ENCODE measurements at places on chromosomes 5 and 9.

DNA sequence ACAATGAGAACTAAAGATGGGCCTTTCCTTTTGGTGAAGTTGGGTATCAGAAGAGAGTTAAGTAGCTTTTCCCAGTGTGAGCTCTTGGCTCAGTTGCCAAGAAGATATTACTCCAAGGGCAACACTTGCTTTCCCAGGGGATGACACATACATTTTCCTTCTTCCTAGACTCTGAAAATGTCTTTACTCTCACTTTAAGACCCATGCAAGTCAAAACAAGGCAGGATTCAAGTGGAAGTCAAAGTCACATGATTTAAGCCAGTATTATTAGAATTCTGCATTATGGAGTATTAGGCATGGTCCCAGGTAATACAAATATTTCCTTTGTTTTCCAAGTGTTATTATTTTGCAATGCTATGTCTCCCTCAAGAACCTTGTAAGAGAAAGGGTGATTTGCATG lies 175.1 kb downstream of the PPP2R2B start:
- peaks cover 1% of the 10 kb centered on the region for H3K4me1 ChIP-seq
- no peak for DNase-seq
- no peak overlapping the region for H3K27ac ChIP-seq
- no peak overlapping the region for H3K4me3 ChIP-seq
- H3K36me3 ChIP-seq: no peaks in the 10 kb centered on the region
- no peaks in the 10 kb centered on the region for H3K27me3 ChIP-seq

DNA sequence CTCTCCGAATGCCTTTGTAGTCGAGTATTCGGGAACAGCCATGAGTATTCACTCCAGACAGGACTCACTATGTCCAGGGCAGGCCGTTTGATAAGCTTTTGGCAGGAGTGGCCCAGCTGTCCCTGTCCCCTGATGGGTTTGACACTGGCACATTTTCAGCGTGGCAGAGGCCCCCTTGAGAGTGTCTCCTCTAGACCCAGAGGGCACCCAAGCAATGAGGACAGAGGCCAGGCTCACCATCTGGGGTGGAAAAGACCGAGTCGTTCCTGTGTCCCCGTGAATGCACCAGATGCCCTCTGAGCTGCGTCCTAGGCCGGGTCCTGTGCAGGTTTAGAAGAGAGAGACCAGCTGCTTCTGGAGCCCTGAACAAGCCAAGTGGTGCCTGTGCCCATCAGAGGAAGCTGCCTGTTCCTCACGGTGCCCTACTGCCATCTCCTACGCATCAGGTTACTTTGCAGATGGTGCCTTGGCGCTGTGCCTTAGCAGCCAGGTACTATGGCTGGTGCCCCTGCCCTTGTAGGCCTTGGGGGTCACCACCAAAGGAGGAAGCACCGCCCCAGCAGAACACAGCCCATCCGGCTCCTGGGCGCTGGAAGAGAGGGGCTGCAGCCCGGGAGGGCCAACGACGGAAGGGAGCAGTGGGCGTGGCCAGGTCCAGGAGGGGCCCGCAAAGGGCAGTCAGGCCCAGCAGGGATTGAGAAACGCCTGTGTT lies 42.4 kb downstream of the LRSAM1 start:
- no peaks in the 10 kb centered on the region for H3K27me3 ChIP-seq
- no peak overlapping the region for H3K27ac ChIP-seq
- H3K36me3 ChIP-seq: peaks cover 23% of the 10 kb centered on the region
- DNase-seq: no peak

DNA sequence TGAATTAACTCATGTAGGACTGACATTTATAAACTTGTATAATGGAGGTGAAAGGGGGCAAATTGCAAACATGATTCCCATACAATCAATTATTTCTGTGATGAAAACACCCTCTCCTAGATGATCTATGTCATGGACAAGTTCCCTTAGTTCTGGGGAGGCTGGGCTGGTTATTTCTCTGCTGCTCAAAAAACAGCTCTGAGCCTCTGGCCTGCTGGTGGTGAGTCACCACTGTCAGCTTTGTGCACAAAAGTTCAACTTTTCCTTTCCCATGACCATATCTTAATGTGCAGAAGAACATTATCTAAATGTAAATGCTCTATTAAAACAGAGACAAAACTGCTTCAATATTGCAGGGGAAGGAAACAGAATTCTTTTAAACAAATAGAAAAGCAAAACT lies 85.0 kb downstream of the HMHB1 start:
- no peak overlapping the region for H3K27ac ChIP-seq
- no peaks in the 10 kb centered on the region for H3K36me3 ChIP-seq
- H3K27me3 ChIP-seq: no peaks in the 10 kb centered on the region
- H3K4me1 ChIP-seq: 0 out of 2 replicates have a peak, but pooled peaks cover 1% of the 10 kb centered on the region

DNA sequence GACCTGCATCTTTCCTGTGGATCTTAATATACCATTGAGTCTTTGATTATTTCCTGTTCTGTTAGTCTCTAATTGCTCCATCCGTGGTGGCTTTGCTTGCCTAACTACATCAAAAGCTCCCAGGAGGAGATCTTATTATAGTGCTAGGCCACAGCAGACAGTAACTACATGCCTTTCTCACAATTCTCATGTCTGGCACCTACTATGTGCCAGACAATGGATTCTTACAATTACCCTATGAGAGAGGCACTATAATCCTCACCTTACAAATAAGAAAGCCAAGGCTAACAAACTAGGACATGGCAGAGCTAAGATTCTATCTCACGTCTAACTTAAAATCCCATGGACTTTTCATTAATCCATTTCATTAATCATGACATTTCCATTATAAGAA lies 70.3 kb upstream of the TARS1 start:
- H3K36me3 ChIP-seq: no peaks in the 10 kb centered on the region
- H3K4me1 ChIP-seq: no peaks in the 10 kb centered on the region
- H3K4me3 ChIP-seq: no peak overlapping the region
- DNase-seq: no peak

GRCh38 chr9:78663369-78663768 lies 366.4 kb downstream of the PSAT1 start:
- H3K4me3 ChIP-seq: no peak overlapping the region
- DNase-seq: no peak
- no peaks in the 10 kb centered on the region for H3K36me3 ChIP-seq

- peaks cover 1% of the 10 kb centered on the region for H3K4me1 ChIP-seq
- H3K4me3 ChIP-seq: no peak overlapping the region
- DNase-seq: no peak
- H3K27me3 ChIP-seq: no peaks in the 10 kb centered on the region
- no peak overlapping the region for H3K27ac ChIP-seq
Measured at GRCh38 chr5:33445798-33446197, 5.0 kb downstream of the TARS1 start.

- H3K4me1 ChIP-seq: no peaks in the 10 kb centered on the region
- DNase-seq: no peak
- H3K36me3 ChIP-seq: no peaks in the 10 kb centered on the region
- H3K27ac ChIP-seq: no peak overlapping the region
Measured at GRCh38 chr5:108361239-108361638, 20.7 kb downstream of the FBXL17 start.

DNA sequence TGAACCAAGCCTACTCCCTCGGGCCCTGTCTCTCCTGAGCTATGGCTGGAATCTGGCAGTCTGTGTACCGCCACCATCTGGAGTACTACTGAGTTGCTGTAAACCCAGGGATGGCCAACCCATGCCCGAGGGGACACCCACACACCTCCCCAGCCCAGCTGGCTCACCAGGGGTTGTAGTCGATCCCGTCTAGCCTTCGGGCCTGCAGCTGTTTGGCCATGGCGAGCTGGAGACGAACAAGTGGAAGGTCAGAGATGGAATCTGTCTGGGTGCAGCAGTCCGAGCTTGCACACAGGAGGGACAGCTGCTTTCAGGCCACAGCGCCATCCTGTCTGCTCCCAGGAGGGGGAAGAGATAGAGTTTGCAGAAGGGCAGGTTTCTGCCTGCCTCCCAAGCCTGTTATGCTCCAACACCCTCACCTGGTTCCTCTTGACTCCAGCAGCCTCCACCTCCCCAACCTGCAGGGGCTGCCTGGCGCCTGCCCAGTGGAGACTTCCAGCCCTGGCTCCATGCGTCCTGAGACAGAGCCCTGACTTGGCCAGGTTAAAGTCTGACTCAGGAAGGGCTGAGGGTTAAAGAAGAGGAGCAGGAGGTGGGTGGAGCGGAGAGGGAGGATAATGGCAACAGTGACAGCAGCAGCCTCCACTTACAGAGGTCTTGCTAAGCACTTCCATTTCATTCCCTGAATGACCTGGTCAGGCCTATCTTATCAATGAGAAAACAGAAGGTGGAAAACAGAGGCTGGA lies 15.8 kb upstream of the SPOUT1 start:
- H3K27me3 ChIP-seq: no peaks in the 10 kb centered on the region
- H3K36me3 ChIP-seq: no peaks in the 10 kb centered on the region
- H3K4me3 ChIP-seq: no peak overlapping the region
- no peak overlapping the region for H3K27ac ChIP-seq

GRCh38 chr5:13478831-13479465 lies 465.5 kb downstream of the DNAH5 start:
- 0 out of 2 replicates have a peak, but pooled peaks cover 2% of the 10 kb centered on the region for H3K4me1 ChIP-seq
- no peak overlapping the region for H3K27ac ChIP-seq
- no peaks in the 10 kb centered on the region for H3K36me3 ChIP-seq
- H3K4me3 ChIP-seq: no peak overlapping the region
- no peaks in the 10 kb centered on the region for H3K27me3 ChIP-seq

- H3K4me3 ChIP-seq: no peak overlapping the region
- no peak overlapping the region for H3K27ac ChIP-seq
- no peak for DNase-seq
- H3K36me3 ChIP-seq: no peaks in the 10 kb centered on the region
Measured at GRCh38 chr9:124005029-124005771, 6.4 kb upstream of the LHX2 start.

GRCh38 chr5:90410178-90410762 lies 714 bp upstream of the CETN3 start:
- no peak overlapping the region for H3K27ac ChIP-seq
- no peaks in the 10 kb centered on the region for H3K36me3 ChIP-seq
- peak overlapping the region; percentile 66 for H3K4me3 ChIP-seq
- H3K4me1 ChIP-seq: no peaks in the 10 kb centered on the region
- no peaks in the 10 kb centered on the region for H3K27me3 ChIP-seq

DNA sequence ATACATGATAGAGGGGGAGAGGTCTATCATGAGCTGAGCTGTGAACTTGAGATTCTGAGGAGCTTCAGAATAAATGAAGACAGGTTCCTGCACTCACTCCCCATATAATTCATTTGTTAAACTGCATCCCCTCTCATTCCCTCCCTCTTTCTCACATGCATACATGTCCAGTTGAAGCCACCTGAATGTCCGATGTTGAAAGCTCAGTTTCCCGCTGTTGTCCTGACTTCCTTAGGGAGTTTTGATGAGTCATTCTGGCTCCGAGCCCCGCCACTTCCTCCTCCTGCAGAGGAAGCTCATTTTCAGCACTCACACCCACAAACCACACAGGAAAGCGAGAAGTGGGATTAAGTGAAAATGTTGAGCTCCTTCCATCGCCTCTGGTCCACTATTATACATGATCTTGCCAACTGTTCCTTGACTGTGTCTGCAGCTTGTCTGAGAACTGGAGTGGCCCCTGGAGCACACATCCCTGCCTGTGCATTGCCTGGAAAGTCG lies 121.2 kb downstream of the CEMIP2 start:
- H3K4me1 ChIP-seq: no peaks in the 10 kb centered on the region
- H3K27me3 ChIP-seq: no peaks in the 10 kb centered on the region
- H3K36me3 ChIP-seq: no peaks in the 10 kb centered on the region
- no peak overlapping the region for H3K27ac ChIP-seq
- H3K4me3 ChIP-seq: no peak overlapping the region
